ENCODE measurements at places on chromosomes 6 and 20.

GRCh38 chr6:52543729-52544601 lies 32.9 kb downstream of the TRAM2 start:
- peak; percentile 45 for DNase-seq

- DNase-seq = no peak
These were observed 13.6 kb downstream of the TNXB start for GRCh38 chr6:32095338-32096086.

- no peak for DNase-seq
These were observed 49.1 kb downstream of the DACT2 start for GRCh38 chr6:168270274-168271172.

- no peak for DNase-seq
These were observed 6.0 kb upstream of the MYLK4 start for GRCh38 chr6:2756687-2757224.

- DNase-seq = no peak
These were observed 122.8 kb upstream of the PHACTR3 start for GRCh38 chr20:59481477-59482018.

DNA sequence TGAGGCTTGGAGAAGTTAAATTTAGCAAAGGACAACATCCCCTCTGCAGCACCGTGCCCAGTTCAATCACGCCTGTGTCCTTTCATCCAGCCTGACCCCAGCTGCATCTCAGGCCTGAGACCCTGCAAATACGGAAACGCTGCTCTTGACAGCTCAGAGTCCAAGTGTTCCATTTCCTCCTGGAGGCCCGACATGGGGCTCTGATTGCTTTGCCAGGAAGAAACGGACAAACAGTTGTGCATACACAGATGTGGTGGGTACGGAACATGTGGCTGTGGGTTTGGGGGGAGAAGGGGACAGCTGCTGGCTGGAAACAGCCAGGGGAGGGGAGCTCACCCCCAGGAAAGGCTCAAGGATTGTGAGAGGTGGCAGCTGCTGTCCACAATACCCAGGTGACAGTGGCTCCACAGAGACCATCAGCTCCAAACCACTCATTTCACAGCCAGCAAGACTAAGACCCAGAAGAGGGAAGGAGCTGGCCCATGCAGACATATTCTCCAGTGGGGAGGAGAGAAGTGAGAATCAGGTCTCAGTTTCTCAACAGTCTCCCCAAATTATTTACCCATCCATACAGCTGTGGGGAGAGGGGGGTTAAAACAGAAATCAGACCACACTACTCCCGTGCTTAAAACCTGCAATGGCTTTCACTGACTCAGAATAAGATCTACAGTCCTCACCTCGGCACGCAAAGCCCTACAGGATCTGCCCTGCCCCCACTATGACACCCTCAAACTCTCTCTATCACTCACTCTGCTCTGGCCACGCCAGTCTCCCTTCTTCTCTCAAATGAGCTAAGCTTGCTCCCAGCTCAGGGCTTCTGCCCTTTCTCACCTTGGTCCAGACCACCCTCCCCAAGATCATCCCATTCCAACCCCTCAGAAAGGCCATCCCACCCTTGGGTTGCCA lies 89.1 kb downstream of the PREX1 start:
- DNase-seq = no peak

- no peak for DNase-seq
These were observed 23.4 kb downstream of the MEP1A start for GRCh38 chr6:46816626-46817025.

DNA sequence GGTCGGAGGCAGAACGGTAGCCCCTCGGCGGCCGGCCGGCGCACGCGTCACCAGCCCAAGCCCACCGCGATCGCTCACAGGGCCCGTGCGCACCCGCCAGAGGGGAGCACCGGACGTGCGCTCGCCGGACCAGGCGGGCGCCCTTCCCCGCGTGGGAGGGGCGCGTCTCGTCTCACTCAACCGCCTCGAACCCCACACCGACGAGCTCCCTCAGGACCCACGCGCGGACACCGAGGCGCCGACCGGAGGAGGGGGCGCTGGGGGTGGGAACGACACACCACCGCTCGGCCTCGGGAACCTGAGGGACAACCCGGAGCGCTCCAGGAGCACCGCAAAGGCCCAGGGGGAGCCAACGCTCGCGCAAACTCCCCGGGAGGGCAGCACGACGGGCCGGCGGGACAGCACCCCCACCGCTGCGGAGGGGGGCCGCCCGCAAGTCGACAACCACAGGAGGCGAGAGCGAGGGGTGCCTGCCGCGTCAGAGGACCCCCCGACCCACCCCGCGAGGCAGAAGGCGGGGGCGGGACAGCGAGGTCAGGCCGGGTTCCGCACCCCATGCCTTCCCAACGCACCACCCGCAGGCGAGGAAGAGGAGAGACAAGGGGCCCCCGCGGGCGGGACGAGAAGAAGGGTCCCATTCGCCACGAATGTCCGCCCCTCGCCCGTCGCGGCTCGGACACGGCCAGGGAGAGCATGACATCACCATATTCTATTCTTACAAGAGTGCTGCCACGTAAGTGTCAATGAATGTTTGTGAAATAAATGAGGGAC lies 512.7 kb upstream of the ZNF337 start:
- peak; percentile 8 for DNase-seq

- DNase-seq = peak; percentile 78
These were observed 25.1 kb downstream of the MYBL2 start for GRCh38 chr20:43691928-43692524.

Measured in GM03348 (cell line).